Urothelium cell line (cell line): ENCODE measurements at places on chromosomes 12 and 14.

GRCh38 chr12:87020071-87020470 is 763.9 kb upstream of the MGAT4C start:
- DNase-seq = no peak

DNA sequence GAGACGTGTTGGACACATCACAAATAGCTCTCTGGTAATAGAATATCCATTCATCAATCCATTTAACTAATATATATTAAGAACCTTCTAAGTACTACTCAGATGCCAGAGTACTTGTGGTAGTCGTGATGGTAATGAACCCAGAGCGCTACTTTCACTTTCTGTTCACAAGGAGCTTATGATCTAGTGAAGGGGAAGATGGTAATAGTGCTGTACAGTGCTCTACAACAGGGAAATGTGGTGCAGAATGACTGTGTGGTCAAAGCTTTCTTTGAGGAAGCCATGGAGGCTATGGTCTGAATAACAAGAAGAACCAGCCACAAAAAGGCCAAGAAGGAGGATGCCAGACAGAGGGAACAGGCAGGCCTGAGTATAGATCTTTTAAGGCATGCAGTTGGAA is 212.0 kb downstream of the PTPRO start:
- no peak for DNase-seq

DNA sequence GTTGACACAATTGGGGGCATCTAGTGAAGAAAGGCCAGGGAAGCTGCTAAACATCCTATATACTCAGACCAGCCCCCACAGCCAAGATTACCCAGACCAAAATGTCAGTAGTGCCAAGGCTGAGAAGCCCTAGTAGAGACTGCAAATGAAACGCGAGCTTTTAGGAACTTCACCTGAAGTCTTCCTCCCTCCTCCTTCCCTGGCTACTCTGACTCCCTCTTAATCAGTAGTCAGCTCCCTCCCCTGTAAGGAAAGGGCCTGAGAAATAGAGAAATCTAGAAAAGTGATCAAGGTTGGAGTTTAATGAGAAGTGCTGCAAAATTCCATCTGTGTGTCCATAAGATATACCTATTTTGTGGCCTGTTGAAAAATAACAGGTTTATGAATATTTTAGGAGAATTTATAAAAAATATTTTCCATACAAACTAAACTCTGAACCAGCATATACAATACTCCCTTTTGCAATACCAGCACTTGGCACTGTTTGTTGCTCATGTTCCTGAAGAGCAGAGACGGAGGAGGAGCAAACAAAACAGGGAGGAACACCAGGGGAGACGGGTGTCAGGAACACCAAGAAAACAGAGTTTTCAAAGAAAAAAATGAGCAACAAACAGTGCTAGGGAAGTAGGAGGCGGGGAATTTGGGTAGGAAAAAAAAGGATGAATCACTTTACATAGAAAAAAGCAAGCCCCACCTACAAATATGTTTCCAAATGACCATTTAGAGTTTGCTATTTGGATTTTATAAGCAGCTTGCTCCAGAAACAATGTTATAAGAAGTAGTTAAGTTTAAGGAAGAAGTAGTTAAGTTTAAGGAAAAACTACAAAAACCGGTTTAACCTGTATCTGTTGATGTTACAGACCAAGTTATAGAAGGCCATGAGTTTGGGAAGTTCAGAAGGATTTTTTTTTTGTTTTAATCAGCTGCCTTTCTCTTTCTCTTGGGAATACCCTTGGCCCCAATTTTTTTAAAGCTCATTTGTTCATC is 282.1 kb upstream of the GRIP1 start:
- DNase-seq = no peak

DNA sequence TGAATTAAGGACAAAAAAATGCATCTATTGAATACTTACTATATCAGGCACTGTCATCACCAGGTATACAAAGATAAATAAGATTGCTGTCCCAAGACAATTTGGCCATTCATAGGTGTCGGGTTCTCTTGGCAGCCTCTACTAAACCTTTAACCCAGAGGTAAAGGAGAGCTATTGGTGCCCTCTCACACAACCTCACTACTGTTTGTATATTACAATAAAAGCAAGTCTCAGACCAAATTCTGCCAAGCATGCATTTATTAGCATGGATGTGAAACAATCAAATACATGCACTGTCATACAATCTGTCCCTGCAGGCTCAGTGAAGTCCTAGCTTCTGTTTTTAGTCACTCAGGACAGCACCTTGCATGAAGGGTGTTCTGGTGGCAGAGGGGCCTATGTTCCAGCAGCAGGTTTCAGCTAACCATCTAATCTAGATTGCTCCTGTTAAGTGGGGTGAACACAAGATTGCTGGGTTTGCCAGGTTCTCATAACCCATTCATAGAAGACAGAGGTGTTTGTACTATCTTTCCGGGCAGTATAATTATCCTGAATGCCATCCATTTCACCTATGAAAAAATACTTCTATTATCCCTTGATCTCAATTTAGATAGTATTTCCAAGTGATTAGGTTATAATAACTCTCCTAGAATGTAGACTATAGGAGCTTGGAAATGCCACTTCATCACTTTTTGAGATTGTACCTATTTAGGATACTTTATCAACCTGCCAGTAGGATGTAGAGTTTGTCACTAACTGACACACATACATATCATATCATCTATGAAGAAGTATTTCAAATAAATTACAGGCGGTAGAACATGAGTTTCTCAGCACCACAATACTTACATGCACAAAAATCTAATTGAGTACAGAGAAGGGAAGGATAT is 254.0 kb upstream of the KRR1 start:
- no peak for DNase-seq

GRCh38 chr12:7042842-7043241 is 17.7 kb upstream of the C1S start:
- DNase-seq = no peak

- DNase-seq = no peak
Measured at GRCh38 chr12:26455936-26456574, 260.7 kb downstream of the SSPN start.

DNA sequence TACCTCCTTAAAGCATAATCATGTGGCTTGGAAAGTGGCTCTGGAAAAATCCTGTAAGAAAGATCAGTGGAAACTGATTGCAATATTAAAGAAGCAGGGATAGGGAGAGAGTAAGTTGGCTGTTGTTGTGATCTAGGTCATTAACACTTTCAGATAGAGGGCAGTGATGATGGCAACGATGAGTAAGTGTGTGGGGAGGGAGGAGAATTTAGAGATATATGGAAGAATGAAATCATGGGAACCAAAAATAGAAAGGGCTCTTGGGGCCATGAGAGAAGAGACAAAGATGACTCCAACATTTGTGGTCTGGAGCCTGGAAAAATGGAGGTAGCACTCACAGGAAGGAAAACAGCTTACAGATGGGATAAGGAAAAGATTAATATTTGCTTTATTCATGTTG is 23.3 kb downstream of the SNRPF start:
- DNase-seq = no peak

DNA sequence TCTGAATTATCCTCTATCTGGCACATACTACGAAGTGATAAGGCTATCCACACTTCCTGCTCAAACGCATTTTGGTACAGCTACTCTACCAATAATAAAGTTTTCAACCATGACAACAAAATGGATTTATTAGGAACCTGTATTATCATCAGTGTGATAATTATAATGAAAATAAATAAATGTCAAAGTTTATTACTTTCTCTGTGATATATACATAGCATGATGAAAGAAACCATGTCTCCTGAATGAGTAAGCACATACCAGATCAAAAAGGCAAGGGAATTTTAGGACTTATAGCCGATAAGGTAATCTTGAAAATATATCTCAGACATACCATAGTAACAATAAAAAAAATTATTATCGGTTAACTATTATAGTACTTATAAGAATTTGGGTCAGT is 61.1 kb downstream of the CPNE8 start:
- DNase-seq = no peak

- DNase-seq = no peak
Measured at GRCh38 chr12:125528281-125528680, 463.0 kb downstream of the AACS start.

GRCh38 chr14:22845821-22846625 is 9.6 kb downstream of the MMP14 start:
- DNase-seq = no peak

DNA sequence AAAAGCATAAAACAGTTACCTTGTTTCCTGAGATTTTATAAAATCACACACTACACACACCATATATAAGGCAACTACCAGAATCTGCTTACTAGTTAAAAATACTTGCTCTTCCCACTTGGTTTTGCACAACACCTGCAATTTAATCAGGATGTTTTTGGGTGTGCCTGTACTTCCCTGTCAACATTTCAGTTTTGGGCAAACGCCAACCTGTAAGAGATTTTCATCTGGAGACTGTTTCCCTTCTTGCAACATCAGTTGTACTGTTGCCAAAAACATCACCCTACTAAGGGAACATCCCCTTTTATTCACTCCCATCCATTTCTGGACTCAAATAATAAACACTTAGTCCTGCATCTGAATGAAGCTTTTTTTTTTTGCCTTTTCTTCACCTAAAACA is 172.3 kb downstream of the DUSP6 start:
- no peak for DNase-seq

GRCh38 chr12:41465526-41465925 is 277.4 kb downstream of the PDZRN4 start:
- no peak for DNase-seq

- DNase-seq = peak; percentile 42
Measured at GRCh38 chr12:115866909-115867525, 410.5 kb downstream of the MED13L start.

DNA sequence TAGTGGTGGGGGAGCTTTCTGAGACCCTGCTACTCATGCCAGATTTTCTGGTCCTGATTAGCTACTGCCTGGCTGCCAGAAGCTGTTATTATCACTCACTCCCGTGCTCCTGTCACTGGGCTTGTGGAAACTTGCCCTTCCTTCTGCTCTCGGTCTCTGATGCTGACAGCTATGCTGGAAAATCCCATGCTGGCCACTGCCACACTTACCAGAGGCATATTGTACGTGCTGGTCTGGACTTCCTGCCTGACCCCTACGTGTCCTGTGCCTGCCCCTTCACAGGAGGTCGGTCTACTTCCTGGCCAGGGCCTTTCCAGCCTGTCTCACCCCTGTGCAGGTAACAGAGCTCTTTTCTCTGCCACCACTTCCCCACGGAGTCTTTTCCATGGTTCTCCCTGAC is 149.4 kb upstream of the PLEKHG7 start:
- no peak for DNase-seq

- DNase-seq = no peak
Measured at GRCh38 chr12:67275380-67275913, 6.3 kb downstream of the CAND1 start.

DNA sequence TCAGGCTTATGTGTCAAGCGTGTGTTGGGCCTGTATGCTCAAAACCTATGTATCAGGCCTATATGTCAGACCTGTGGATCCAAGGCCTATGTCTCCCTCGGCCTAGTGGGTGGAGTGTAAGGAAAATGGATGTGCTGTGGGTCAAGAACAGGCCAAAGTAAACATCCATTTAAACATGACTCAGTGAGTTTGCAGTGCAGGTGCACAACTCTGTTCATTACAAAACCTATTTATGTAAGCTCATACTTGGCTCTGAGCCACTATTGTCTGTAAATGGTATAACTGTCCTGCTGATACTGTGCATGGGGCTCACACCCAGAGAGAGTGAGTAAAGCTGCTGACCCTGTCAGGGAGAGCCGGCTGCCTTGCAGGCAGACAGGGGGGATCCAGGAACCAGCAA is 249.7 kb upstream of the AVPR1A start:
- peak; percentile 53 for DNase-seq

DNA sequence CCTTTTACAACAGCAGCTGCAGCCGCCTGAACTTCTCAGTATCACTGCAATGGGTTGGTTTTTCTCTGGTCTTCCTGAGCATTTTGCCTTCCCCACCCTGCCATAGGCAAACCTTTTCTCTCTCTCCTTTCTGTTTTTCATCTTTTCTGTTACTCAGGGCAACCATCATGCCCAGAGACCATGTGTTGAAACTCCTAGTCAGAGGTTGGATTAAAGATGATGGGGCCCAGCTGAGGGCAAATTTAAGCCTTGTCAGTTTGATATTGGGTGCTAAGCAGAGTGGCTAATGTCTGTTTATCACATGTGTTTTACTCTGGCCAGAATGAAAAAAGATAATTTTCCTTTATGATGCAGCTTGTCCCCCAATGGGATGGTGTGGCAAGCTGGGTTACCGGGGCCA is 107.9 kb upstream of the PMCH start:
- DNase-seq = no peak

GRCh38 chr14:67977434-67978034 is 158.0 kb downstream of the RAD51B start:
- DNase-seq = no peak

DNA sequence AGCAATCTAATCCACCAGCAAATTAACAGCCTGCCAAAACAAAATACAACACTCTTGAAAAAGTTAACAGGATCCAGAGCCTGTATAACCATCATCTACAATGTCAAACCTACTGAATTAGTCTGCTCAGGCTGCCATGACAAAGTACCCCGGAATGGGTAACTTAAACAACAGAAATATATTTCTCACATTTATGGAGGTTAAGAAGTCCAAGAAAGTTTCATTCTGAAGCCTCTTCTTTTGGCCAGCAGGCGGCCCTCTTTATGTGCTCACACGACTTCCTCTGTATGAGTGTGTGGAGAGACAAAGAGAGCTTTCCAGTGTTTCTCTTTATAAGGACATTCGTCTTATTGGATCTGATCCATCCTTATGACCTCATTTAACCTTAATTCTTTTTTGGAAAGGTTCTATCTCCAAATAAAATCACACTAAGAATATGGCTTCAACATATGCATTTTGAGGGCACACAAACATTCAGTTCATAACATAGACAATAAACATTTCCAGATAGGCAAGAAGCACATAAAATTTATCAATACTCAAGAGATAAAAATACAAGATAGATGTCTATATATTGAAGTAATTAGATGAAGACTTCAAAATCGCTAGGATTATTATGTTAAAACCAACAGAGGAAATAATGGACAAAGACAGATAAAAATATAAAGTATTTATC is 5.9 kb upstream of the RERG start:
- DNase-seq = peak; percentile 35

- no peak for DNase-seq
Measured at GRCh38 chr12:128586451-128587029, 237.2 kb downstream of the SLC15A4 start.

- peak; percentile 40 for DNase-seq
Measured at GRCh38 chr12:32455607-32456071, 56.3 kb downstream of the FGD4 start.

DNA sequence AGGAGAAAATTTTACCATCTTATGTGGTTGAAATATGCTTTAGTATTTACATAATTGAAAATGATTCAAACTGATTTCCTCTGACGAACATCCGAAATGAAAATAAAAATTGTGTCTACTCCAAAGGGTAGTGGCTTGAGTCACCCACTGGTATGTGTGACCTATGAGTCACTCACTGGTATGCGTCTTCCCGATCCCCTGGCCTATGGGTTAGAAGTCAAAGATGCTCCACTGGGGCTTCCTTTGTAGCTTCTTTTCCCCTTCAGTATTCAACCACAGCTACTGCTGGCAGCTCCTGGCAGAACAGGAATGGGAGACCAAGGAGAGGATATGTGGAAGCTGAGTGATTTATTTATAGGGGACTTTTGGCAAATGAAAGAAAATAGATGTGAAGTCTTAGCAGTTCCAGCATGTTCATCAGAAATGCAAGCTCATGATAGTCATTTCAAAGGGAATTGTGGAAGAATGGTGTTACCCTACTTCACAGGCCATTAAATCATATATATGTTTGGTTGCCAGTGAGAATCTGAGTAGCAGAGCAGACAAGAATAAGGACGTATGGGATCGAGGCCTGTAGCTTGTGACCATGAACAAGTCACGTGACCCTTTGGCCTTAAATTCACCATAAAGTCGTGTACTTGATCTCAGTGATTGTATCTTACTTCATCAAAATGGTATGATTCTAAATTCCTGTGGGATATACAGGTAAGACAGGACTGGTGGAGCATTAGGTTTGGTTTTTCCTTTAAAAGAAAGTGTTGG is 108.3 kb downstream of the CRADD start:
- peak; percentile 75 for DNase-seq
